Upper lobe of left lung (tissue), 6 donors: ENCODE measurements at places on chromosomes 16 and 17. TPM values are rescaled to one million over a fixed set of nuclear protein-coding genes. Genes with fewer than 3 reads are reported as not detected.

DNA sequence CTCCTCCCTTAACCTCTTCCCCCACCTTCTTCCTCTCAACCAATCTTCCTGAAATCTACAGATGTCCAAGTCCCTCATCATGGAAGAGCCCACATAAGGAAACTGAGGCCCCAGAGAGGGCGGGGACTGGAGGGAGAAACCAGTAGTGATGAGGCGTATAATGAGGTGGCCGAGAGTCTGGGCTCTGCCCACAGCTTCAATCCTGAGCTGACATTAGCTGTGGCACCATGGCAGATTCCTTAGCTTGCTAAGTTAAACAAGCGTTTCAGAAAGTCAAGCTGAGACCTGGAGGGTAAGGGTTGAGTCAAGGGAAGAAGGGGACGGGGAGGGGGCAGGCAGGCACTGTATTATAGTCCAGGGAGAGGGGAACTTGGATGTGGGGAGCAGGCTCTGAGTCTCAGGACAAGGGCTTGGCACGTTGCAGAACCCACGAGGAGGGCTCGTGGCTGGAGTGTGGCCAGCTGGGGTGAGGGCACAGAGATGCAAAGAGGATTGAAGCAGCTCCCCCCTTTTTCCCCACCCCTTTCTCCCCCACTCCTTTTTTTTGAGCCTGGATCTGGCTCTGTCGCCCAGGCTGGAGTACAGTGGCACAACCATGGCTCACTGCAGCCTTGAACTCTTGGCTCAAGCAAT, 13.3 kb downstream of the ARHGAP23 start:
- H3K27me3 ChIP-seq = no peaks in the 10 kb centered on the region
- H3K36me3 ChIP-seq = no peaks in the 10 kb centered on the region
- no peak overlapping the region for H3K27ac ChIP-seq
- H3K4me1 ChIP-seq = peaks cover 16% of the 10 kb centered on the region

DNA sequence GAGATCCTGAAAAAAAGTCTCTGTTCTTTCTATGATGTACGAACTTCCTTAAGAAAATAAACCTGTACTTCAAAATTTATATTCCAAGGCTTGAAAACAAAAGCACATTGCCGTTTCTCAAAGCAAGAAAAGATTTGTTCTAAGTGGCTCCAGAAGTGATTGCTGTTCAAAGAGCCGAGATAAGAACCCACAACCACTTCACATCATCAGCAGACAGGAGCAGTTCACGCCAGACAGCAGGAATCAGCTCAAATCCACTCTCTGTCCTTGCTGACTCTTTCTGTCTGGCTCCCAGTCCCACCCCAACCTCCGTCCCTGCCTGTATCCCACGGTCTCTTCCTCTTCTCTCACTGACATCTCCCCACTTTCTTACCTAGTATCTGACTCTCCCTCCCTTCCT, 85.0 kb upstream of the MYOCD start:
- H3K27me3 ChIP-seq = no peaks in the 10 kb centered on the region
- DNase-seq = no peak
- H3K4me3 ChIP-seq = no peak overlapping the region
- no peak overlapping the region for H3K27ac ChIP-seq
- no peaks in the 10 kb centered on the region for H3K4me1 ChIP-seq

- H3K27ac ChIP-seq = no peak overlapping the region
- H3K4me1 ChIP-seq = peaks cover 21% of the 10 kb centered on the region
- DNase-seq = no peak
- no peaks in the 10 kb centered on the region for H3K27me3 ChIP-seq
- H3K36me3 ChIP-seq = no peaks in the 10 kb centered on the region
- H3K4me3 ChIP-seq = no peak overlapping the region
These were observed 140.6 kb downstream of the PARN start for GRCh38 chr16:14489460-14489859.

- peak overlapping the region; percentile 98 for H3K4me3 ChIP-seq
- peak overlapping the region; percentile 80 for H3K27ac ChIP-seq
- no peak for DNase-seq
- peaks cover 41% of the 10 kb centered on the region for H3K4me1 ChIP-seq
- no peaks in the 10 kb centered on the region for H3K27me3 ChIP-seq
These were observed 1.1 kb downstream of the CRLF3 start for GRCh38 chr17:30823421-30823820.

The KRT40 gene
- not detected for total RNA-seq

The CCDC144A gene
- 8.3 TPM for total RNA-seq

The FNDC8 gene
- total RNA-seq = not detected
